Activated effector memory CD4-positive, alpha-beta T cell treated with anti-CD3 and anti-CD28 coated beads, Interleukin-2, amount 50 U/mL, for 16 hours (primary cell): ENCODE measurements at places on chromosomes 12 and 14.
A peak's percentile ranks its signal among the peaks of the same experiment; 100 is the strongest.

GRCh38 chr12:47941871-47942613, 21.4 kb upstream of the TMEM106C start:
- peak; percentile 81 for DNase-seq

DNA sequence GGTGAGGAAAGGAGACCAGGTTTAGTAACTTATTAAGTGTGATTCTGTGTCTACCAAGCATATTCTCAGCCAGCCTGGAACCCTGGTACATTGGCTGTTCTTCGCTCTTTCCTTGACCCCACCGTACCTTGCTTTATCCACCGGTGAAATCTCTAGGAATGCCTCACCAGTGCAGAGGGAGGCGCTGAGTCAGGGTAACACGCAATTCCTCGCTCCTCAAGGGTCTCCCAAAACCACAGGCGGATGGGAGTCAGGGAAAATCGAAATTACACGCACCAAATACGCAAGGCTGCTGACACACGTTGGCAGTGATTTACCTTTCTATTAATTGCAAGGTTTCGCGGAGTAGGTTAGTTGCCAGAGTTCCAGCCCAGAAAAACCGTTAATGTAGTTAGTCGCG, 845 bp downstream of the L3HYPDH start:
- no peak for DNase-seq

- no peak for DNase-seq
These were observed 30.8 kb downstream of the RPS6KA5 start for GRCh38 chr14:91029456-91030217.

GRCh38 chr12:81010641-81011040, 67.2 kb upstream of the ACSS3 start:
- no peak for DNase-seq

DNA sequence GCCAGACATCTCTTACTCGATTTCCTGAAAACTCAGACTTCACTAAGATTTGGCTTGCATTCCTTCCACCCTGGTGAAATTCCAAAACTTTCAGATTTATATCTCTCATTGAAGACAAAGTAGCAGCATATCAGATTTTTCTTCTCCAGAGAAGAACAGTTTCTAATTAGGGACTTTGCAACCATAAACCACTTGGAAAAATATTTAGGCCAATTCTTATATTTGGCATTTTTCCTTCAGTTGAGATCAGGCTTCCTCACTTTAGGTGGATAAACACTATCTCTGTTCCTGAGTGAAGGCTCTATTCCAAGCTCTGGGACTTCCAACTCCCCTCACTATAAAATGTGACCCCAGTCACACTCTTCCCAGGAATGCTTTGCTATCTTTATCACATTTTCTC, 1434.3 kb upstream of the FLRT2 start:
- no peak for DNase-seq

DNA sequence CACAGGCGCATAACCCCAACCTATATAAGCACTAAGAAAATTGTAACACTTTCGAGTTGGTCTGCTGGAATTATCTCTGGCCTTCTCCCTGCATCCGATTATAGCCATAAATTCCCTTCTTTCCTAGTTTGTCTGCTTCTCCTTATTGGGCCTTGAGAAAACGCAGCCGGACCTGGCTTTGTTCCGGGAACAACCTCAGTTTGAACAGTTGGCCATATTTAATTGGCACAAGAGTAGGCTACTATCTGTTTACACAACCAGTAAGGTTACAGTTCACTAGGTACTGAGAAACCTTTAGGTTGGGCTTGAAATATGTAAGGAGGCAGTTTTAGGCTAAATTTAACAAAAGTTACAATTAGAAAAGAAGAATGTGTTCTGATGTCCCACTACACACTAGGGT, 176.1 kb downstream of the IPO8 start:
- DNase-seq: no peak

DNA sequence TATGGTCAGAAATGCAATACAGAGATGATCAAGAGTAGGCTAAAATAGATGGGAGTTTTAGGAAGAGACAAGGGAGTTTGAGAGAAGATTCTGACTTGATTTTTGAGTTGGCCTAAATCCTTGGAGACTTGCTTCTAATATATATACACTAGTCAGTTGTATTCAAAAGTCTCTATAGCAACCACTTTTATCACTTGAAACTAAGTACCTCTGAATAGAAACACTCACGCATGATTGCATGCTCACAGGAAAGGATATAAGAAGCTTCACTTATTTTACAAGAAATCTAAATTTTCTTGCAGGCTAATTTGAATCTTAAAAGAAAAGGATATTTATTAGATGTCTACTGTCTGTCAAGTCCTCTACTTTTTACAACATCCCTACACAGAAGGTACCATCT, 316.8 kb downstream of the SNAPC1 start:
- DNase-seq: no peak

DNA sequence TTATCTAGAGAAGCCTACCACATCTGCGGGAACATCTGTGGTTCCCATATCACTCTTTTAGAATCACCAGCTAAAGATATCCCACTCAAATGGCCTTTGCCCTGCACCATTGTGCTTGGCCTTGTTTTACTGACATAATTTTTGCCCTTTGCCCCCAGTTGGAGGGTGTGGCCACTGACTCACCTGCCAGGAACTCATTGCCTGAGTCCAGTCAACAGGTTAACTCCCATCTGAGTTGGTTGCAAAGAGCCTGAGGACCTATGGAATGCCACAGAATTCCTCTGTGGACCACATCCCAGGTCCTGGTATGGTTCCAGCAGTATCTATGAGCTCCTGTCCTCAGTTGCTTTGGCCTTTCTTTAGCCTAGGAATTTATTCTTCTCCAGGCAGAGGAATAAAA, 55.7 kb upstream of the PTGR2 start:
- DNase-seq: no peak

DNA sequence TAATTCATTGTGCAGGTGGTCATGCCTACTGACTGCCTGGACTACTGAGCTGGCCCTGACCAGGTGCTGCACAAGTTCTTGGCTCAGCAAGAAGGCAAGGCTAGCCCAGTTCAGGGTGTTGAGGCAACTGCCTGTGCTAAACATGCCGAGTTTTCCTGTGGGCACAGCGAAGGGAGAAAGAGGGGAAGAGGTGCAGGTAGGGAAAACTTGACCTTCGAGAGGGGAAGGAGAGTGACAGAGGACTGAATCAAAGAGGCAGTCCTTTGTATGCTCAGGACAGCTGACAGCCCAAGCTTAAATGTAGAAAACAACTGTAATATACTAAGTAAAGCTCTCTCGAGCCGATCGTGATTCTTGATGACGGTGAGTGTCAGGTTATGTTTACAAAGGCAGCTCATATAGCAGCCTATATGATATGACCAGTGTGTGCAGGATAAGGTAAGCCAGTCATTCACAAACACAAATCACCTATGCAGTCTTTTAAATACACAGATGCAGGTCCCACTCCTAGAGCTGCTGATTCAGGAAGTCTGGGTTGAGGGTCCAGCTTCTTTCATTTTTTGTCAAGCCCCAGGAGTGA, 2.6 kb downstream of the IRAK3 start:
- DNase-seq: no peak

GRCh38 chr14:84555493-84555892, 974.5 kb upstream of the FLRT2 start:
- no peak for DNase-seq

- DNase-seq: no peak
These were observed 580.9 kb downstream of the DIO2 start for GRCh38 chr14:79630288-79630960.

DNA sequence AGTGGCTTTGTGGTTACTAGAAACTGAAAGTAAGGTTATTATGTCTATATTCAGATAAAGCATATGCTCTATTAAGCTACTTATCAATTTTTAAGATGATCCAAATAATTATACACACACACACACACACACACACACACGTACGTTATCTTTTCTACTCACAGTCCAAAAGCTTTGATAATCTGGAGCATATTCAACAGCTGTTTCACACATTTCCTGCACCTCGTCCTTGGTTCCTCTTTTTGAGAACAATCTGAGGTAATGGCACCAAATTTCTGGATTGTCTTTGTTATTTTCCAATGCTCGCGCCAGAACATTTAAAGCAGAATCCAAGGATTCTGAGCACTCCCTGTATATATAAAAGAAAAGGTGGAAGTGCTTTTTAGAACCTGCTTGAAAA, 37.5 kb downstream of the ZFC3H1 start:
- no peak for DNase-seq

DNA sequence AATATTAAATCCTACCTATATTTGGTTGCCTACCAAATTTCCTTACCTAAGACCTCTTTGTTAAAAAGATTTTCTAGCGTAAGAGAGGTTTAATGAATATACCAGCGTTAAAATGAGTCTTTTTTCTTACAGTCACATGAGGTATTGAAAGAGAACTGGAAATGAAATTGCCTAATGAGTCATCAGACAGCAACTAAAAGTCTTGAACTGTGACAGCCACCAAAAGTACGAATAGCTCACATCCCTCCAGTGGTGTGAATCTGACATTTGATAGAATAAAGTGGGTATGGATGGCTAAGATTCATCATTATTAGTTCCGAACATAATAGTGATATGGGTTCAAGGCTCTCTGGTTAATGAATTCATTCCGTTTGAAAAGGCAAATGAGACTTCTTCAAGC, 1297.3 kb downstream of the AACS start:
- DNase-seq: no peak

GRCh38 chr12:2290091-2290490, 237.3 kb downstream of the CACNA1C start:
- DNase-seq: no peak

DNA sequence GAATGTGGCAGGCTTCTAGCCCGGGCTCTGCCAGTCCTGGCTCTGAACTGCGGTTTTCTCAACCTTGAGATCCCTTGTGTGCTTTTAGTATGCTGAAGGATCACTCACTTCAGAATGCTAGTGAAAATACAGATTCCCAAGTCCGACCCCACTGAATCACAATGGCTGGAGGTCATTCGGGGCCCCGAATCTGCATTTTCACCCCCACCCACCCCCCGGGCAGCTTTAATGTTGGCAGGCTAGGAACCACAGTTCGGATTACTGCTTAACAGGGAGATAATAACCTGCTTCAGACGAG, 573 bp upstream of the SUSD6 start:
- DNase-seq: no peak

GRCh38 chr12:20832911-20833310, 22.4 kb downstream of the SLCO1B3 start:
- no peak for DNase-seq

DNA sequence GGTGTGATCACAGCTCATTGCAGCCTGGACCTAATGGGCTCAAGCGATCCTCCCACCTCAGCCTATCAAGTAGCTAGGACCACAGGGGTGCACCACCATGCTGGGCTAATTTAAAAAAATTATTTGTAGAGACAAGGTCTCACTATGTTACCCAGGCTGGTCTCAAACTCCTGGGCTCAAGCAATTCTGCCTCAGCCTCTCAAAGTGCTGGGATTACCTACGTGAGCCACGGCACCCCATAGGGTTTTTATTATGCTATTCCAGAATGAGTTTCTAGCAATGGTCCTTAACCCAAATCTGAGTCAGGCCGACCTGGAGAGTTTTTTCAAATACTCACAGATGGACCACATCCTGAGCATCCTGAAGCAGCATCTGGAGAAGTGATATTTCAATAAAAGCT, 159.8 kb downstream of the CPNE8 start:
- no peak for DNase-seq

DNA sequence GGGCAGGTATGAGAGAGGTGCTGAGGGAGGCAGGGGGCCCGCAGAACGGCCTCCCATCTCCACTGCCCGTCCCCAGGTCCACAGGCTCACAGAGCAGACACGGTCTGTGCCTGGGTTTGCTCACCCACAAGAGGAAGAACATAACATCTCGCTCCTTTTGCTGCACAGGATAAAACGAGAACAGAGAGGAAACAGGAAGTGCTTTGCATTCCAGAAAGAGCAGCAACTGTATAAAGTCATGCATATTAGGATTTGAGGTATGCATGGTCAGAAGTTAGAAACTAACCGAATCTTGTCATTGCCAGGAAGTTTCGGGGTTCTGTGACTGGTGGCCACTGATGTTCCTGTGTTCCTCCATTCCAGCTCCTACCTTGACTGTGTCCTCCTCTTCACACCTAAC, 25.0 kb downstream of the NTF3 start:
- no peak for DNase-seq

- no peak for DNase-seq
These were observed at the start of gene ANKS1B for GRCh38 chr12:99984271-99985128. ANKS1B (minus strand) TSS chr12:99984936; CDS start chr12:99984237, 699 bp downstream.

DNA sequence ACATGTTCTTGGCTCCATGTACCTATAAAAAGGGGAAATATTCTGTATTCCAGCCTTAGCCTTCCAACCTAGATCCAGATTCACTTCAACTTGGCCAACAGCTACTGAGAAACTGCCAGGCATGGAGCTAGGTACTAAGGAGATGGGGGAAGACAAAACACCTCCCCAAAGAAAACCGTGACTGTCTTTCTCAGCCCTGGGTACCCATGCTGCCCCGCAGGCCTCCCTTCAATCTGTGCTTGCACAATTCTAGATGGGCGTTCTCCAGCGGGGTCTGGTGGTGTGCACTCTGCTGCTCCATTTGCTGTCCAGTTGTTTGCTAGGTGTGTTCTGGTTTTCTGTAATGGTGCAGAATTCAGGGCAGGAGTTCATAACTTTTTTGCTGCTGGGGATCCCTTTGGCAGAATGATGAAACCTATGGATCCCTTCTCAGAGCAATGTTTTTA, 817 bp upstream of the KRT4 start:
- DNase-seq: no peak

DNA sequence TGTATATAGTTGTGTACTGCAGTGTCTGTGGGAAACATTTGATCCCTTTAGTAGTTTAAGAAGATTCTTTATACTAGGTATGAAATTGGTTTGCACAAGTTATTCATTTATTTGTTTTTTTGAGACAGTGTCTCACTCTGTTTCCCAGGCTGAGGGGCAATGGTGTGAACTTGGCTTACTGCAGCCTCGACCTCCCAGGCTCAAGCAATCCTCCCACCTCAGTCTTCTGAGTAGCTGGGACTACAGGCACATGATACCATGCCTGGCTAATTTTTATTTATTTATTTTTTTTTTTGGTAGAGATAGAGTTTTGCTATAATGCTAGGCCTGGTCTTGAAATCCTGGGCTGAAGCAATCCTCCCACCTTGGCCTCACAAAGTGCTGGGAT, 209.4 kb downstream of the RASSF9 start:
- DNase-seq: no peak

DNA sequence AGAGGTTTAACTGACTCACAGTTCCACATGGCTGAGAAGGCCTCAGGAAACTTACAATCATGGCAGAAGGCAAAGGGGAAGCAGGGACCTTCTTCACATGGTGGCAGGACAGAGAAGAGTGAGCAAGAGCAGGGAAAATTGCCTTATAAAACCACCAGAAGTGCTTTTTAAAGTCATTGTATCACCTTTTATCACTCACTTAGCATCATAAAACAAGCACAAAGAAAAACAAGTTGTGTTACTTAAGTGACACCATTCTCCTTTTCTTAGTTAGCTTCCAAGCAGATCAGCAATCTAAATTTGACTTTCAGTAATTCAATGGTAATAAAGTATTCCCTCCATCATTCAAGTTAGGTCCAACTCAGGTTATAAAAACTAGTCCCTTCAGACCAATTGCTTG, 28.5 kb downstream of the OSBPL8 start:
- DNase-seq: no peak

GRCh38 chr12:123743002-123743401, 19.1 kb upstream of the DNAH10 start:
- DNase-seq: no peak
